Osteoblast (primary cell): ENCODE measurements at places on chromosomes 3 and 15. TPM values are rescaled to one million over a fixed set of nuclear protein-coding genes. Genes with fewer than 3 reads are reported as not detected.

GRCh38 chr15:37136666-37137065 is 36.3 kb upstream of the MEIS2 start:
- no peaks in the 10 kb centered on the region for H3K4me1 ChIP-seq
- H3K27ac ChIP-seq = no peak overlapping the region
- no peak overlapping the region for H3K4me3 ChIP-seq
- H3K36me3 ChIP-seq = no peaks in the 10 kb centered on the region

Gene VEPH1
- 23.2 and 25.3 TPM in 2 replicates for total RNA-seq

- no peak overlapping the region for H3K4me3 ChIP-seq
- no peaks in the 10 kb centered on the region for H3K27me3 ChIP-seq
- H3K27ac ChIP-seq = no peak overlapping the region
- no peaks in the 10 kb centered on the region for H3K36me3 ChIP-seq
Observed at GRCh38 chr3:94280958-94281357, 218.1 kb downstream of the NSUN3 start.

DNA sequence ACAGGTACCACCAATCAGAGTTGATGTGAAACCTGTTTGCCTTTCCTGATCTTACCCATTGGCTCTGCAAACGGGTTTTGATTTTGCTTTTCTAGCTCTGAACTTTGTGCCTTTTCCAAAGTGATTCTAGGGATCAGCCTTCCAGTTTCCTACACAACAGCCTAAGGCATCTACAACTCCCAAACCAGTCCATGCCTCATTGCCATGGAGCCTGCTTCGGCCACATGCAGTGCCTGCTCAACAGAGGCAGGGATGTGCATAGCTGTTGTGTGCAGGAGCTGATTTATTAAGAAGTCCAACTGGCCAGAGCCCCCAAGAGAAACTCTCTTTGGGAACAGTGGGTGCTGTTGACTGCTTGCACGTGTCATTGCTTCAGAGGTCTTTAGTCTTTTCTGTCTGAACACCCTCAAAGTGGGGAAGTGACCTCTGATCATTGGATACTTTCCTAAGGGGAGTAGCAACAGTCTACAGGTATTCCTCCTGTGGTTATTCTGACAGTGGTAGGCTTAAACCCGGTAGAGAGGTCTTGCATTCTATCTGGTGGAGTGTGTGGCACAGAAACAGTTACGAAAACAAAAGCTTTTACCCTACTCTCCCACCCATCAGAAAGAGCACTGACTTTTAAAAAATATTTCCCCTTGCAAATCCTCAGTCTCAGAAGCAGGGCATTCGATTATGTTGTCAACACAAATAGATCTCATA is 36.6 kb upstream of the THSD4 start:
- peaks cover 41% of the 10 kb centered on the region for H3K4me1 ChIP-seq
- H3K4me3 ChIP-seq = no peak overlapping the region
- peak overlapping the region; percentile 99 for H3K27ac ChIP-seq
- H3K27me3 ChIP-seq = no peaks in the 10 kb centered on the region

- H3K27ac ChIP-seq = no peak overlapping the region
- H3K36me3 ChIP-seq = no peaks in the 10 kb centered on the region
- no peak for DNase-seq
Observed at GRCh38 chr3:42349765-42350594, 60.4 kb downstream of the LYZL4 start.

DNA sequence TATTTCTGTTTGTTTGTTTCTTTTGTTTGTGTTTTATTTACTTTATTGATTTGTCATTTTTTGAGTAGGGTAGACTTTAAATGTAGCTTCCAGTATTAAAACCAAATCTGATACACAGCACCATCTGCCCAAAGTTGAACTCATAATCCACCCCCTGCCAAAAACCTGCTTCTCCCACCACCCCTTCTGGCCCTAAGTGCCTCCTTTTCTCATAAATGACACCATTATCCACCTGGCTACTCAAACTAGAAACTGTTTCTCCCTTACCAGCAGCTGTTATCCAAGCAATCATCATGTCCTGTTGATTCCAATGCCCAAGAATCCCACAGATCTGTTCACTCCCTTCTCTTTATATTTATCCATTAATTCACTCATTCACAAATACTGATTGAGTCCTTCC is 21.8 kb upstream of the PTX3 start:
- H3K4me3 ChIP-seq = no peak overlapping the region
- no peak overlapping the region for H3K27ac ChIP-seq
- no peak for DNase-seq
- peaks cover 9% of the 10 kb centered on the region for H3K36me3 ChIP-seq
- H3K27me3 ChIP-seq = no peaks in the 10 kb centered on the region
- H3K4me1 ChIP-seq = peaks cover 16% of the 10 kb centered on the region

Gene HTR3E
- not detected in 2 replicates for total RNA-seq

Gene XCR1
- total RNA-seq = not detected in 2 replicates

DNA sequence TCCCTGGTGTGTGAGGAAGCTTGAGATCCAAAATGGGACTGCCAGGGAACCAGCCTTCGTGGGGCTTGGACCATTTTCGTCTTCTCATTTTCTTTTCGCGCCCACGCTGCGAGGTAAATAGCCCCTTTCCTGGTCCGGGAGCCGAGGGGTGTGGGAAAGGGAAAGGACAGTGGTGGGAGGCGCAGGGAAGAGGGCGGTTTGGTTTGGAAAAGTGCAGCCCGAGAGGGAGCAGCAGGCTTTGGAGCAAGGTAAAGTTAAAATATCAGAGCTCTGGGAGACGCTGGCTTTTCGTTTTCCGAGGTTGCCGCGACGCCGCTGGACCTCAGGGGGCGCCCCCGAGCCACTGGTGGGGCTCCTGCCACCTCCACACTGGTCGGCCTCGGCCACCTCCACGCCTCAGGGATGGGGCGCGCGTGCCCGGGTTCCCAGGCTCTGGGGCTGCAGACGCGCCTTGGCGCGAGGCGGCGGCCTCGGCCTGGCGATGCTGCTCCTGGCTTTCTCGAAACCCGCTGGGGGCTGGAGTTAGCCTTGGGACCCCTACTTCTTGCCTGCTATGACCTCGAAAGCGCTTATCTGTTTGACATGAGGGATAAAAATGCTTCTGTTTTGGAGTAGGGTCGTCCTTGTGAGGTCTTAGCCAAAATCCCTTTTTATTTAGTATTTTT is 3.2 kb downstream of the PTPRG start:
- peak overlapping the region; percentile 92 for H3K4me3 ChIP-seq
- DNase-seq = peak; percentile 95
- H3K4me1 ChIP-seq = peaks cover 24% of the 10 kb centered on the region
- no peaks in the 10 kb centered on the region for H3K36me3 ChIP-seq
- H3K27ac ChIP-seq = peak overlapping the region; percentile 87
- no peaks in the 10 kb centered on the region for H3K27me3 ChIP-seq

GRCh38 chr3:52800079-52800478 is 5.5 kb downstream of the ITIH3 start:
- H3K27me3 ChIP-seq = no peaks in the 10 kb centered on the region
- DNase-seq = peak; percentile 73
- no peak overlapping the region for H3K4me3 ChIP-seq
- H3K27ac ChIP-seq = no peak overlapping the region
- H3K36me3 ChIP-seq = no peaks in the 10 kb centered on the region

GRCh38 chr3:184549796-184550577 is 11.6 kb upstream of the EPHB3 start:
- no peaks in the 10 kb centered on the region for H3K36me3 ChIP-seq
- no peak overlapping the region for H3K27ac ChIP-seq
- H3K4me3 ChIP-seq = no peak overlapping the region
- peak; percentile 69 for DNase-seq

Gene GOLGA6B
- not detected in 2 replicates for total RNA-seq

DNA sequence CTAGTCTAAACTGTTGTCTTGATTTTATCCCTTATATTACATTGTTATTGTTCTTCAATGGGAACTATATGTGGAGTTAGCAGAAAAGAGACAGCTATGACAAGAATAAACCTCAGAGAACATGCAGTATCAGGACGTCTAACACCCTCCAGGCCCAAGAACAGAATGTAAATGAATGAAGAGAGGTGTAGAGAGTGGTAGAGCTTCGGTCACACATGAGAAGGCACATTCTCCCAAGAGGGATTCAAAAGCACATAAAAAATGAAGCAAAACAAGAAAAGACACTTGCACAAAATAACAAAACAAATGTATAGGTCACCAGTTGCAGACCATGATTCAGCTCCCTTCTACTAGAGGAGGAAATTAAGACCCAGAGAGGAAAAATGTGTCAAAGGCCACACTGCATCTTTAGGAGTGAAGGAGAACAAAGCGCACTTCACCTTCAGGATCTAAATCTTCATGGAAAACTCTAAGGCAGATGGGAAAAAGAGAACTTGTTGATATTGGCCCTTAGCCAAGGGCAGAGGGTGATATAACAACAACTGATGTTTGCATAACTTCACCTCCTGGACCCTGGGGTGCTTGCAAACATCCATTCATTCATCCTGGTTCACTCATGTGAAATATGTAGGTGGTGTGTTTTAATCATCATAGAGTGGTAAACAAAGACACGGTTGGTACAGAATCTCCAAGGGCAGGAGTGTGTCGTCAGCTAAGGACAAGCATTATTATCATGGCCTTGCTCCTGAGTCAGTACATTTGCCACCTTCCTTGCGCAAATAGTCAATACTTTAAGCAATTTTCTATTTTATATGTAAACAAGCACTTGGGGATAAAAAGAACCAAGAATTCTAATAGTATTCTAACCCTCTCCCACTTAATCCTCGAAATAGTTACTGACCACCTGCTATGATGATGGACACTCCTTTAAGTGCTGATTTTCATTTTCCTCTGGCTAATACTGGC is 8.8 kb downstream of the NEK10 start:
- no peak for DNase-seq
- no peak overlapping the region for H3K4me3 ChIP-seq
- H3K4me1 ChIP-seq = peaks cover 10% of the 10 kb centered on the region
- no peak overlapping the region for H3K27ac ChIP-seq
- H3K36me3 ChIP-seq = no peaks in the 10 kb centered on the region

DNA sequence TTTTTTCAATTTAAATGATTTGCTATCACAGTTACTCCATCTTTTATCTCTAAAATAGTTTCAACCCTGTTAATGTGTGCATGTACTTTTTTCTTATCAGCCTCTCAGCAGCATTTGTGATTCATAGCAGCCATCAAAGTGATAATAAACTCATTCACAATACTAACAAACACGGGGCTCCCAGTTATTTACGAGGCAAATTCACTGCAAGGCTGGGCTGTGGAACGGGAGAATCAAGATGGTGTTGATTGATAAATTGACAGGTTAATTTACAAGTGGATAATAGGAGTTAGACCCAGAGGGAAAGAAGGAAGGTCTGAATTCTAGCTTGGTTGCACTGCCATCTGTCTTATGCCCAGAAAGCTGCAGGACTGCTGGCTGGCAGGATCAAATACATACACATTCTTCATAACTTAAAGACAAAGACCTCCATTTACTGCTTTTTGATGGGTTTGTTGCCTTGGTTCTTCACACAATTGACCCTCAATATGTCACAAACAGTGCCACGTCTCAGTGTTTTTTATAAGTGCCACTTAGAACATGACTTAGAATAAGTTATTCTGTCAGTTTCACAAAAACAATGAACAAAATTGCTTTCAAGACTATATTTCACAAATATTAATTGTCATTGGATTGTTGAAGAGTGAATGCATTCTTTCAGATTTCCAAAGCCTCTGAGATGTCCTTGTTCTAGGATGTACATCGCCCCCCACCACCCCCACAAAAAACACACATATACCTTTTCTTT is 562.8 kb downstream of the NR2F2 start:
- no peaks in the 10 kb centered on the region for H3K27me3 ChIP-seq
- no peak overlapping the region for H3K27ac ChIP-seq
- H3K36me3 ChIP-seq = no peaks in the 10 kb centered on the region
- H3K4me1 ChIP-seq = no peaks in the 10 kb centered on the region

Gene SPATA12
- total RNA-seq = not detected in 2 replicates

DNA sequence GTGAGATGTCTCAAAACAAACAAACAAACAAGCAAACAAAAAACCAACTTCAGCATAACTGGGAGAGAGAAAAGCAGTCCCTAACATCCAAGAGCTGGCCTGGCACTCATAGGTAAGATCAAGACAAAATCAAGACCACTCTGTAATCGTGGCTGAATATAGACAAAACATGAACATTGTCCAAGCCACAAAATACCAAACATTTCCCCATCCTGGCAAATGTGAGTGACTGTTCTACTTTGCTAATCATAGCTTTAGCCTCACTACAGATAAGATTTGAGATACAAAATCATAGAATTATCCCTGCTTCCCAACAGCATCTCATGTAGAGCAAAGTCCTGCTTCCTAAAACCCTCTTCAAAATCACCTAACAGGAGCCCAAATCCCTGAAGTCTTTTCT is 116.7 kb upstream of the PRTG start:
- H3K4me3 ChIP-seq = no peak overlapping the region
- no peaks in the 10 kb centered on the region for H3K27me3 ChIP-seq
- H3K36me3 ChIP-seq = peaks cover 58% of the 10 kb centered on the region
- no peaks in the 10 kb centered on the region for H3K4me1 ChIP-seq
- no peak for DNase-seq
- H3K27ac ChIP-seq = no peak overlapping the region

Gene FBLN2
- total RNA-seq = 46.0 and 54.6 TPM in 2 replicates

- no peak for DNase-seq
- H3K4me1 ChIP-seq = peaks cover 43% of the 10 kb centered on the region
- H3K36me3 ChIP-seq = no peaks in the 10 kb centered on the region
- no peaks in the 10 kb centered on the region for H3K27me3 ChIP-seq
Observed at GRCh38 chr15:38257676-38258075, 5.0 kb downstream of the SPRED1 start.

Gene CELSR3
- 1.2 and 1.4 TPM in 2 replicates for total RNA-seq

DNA sequence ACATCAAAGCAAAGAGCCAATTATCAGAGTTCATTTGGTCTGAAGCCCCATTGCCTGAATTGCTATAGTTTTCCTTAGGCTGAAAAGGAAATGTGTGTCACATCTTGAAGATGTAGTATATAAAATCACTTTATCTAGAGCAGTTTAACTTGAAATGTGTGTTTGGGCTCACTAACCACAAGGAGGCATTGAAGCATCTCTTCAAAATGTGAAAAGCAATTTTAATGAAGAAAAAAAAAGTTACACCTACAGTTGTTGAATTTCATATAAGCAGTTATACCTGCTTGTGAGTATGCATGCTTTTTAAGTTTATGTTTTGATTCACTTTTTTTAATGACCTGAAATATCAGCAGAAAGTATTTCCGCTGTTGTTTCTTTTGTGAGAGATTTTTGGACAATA is 129.3 kb downstream of the IQCH start:
- H3K27me3 ChIP-seq = no peaks in the 10 kb centered on the region
- no peaks in the 10 kb centered on the region for H3K4me1 ChIP-seq
- no peaks in the 10 kb centered on the region for H3K36me3 ChIP-seq
- DNase-seq = no peak
- H3K4me3 ChIP-seq = no peak overlapping the region
- H3K27ac ChIP-seq = no peak overlapping the region

Gene NCBP2
- 43.1 and 43.9 TPM in 2 replicates for total RNA-seq

DNA sequence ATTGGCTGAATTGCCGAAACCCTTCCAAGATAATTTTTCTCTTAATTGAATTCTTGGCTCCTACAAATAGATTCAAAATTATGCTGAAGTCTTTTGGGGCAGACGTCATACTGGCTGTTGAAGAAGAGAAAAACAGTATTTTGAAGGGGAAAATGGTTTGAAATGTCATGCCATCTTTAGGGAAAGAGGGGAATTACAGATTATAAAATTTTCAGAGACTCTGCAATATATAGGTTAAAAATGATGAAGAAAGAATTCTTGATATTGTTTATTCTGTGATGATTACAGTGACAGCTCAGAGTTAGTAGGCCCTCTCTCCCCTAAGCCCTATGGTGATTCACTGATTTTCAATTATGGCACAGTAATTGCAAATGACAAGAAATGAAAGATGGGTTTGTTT is 86.1 kb downstream of the CGNL1 start:
- peak; percentile 48 for DNase-seq
- no peaks in the 10 kb centered on the region for H3K36me3 ChIP-seq
- H3K4me3 ChIP-seq = no peak overlapping the region
- no peak overlapping the region for H3K27ac ChIP-seq
- peaks cover 8% of the 10 kb centered on the region for H3K4me1 ChIP-seq

- H3K27ac ChIP-seq = no peak overlapping the region
- peaks cover 7% of the 10 kb centered on the region for H3K27me3 ChIP-seq
- H3K4me1 ChIP-seq = no peaks in the 10 kb centered on the region
- H3K4me3 ChIP-seq = peak overlapping the region; percentile 86
- peak; percentile 14 for DNase-seq
Observed at GRCh38 chr3:183254487-183255347, 1.7 kb downstream of the B3GNT5 start.

Gene LRRC3B
- total RNA-seq = not detected in 2 replicates
